ENCODE measurements at places on chromosomes 11 and 22.

DNA sequence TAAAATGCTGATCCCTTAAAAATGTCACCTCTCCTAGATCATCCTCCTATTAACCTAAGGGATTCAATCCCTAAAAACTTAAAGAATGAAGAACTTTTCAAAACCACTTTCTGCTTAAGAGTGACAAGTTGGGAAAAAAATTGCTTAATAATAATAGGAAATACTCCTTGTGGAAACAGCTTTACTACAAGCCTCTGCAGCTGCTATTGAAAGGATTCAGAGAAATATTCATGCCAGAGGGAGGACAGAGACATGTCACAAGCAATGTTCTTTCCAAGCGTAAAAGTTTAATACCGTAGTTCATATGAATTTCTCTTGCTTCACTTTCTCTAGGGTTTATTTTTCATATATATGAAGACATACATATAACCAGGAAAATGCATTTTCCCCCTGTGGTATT lies 98.2 kb downstream of the ARHGAP20 start:
- no peak for DNase-seq

GRCh38 chr11:40921246-40921645 lies 538.2 kb downstream of the LRRC4C start:
- no peak for DNase-seq

DNA sequence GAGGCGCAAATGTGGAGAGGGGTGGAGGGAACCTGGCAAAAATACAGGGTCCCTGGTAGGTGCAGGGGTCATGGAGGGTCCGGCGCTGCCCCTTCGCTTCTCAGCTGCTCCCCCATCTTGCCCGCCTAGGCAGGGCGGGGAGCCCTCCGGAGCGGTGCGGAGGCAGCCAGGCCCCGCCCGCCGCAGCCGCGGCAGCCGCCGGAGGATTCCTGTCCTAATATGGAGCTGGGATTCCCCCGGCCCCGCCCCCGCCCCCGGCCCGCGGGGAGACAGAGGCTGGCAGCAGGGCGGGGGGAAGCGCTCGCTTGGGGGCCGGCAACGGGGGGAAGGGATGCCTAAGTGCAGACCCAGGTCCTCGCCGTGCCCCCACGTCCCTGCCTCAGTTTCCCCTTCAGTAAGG lies 1.0 kb upstream of the NPAS4 start:
- DNase-seq = no peak

DNA sequence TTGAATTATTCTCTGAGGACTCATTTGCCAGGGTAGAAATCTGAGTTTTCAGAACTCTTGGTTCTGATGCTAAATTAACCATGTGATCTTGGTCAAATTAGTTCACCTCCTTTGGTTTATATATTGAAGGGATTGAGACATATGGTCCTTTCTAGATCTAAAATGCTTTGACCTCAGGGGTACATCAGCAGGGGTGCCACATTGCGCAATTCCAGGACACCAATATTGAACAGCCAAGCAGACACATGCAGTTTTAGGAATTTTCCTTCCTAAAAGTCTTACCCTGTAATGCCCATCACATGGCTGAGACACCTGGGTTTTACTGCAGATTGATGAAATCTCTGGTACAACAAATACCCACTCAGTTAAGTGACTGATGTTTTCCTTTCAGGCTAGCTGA lies 254.4 kb upstream of the NCAM1 start:
- no peak for DNase-seq

DNA sequence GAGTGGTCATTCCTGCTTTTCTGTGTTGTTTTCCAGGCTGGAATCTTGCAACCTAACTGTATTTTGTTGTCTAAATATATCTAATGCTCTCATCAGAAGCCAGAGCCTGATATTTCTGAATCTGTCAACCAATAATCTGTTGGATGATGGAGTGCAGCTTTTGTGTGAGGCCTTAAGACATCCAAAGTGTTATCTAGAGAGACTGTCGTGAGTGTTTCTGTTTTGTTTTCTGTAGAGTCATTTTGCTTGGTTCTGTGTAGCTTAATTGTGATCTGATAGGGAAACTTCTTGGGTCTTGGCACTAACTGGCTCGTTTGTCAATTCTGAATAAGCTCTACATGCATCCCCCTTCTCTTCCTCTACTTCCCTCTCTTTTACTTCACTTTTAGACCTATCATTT lies 31.2 kb upstream of the RBMXL2 start:
- no peak for DNase-seq

- DNase-seq = no peak
These were observed 474.1 kb downstream of the MN1 start for GRCh38 chr22:27327497-27327896.

DNA sequence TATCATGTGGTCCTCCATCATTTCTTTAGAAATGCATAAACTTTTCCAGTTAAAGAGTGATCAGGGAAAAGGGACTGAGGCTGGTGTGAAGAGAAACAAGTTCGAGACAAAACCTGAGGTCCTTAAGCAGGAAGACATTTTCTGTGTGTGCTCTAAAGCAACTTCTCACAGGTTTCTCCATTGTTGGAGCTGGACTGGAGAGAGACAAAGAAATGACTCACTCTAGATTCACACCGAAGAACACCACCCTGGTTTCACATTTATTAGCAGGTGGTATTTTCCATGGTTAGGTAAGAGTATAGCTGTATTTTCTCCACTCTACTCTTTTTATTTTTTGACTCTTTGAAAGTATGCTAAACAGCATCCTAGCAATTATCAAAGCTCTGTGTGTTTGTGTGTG lies 736.4 kb downstream of the KCNA4 start:
- DNase-seq = no peak

- no peak for DNase-seq
These were observed 105.5 kb downstream of the MICAL3 start for GRCh38 chr22:17918840-17919239.

DNA sequence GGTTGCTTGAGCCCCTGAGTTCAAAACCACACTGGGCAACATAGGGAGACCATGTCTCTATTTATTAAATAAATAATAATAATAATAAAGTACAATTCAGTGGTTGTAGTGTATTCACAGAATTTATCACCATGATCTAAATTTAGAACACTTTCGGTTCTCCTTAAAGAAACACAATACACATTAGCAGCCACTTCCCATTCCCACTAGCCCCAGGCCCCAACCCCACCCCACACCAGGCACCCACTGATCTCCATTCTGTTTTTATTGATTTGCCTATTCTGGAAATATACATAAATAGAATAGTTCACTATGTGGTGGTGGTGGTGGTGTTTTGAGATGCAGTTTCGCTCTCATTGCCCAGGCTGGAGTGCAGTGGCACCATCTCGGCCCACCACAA lies 45.7 kb downstream of the BCL2L13 start:
- DNase-seq = no peak

GRCh38 chr22:42926104-42926503 lies 69.0 kb upstream of the ARFGAP3 start:
- DNase-seq = no peak

GRCh38 chr11:85709941-85710702 lies 24.1 kb upstream of the CCDC89 start:
- no peak for DNase-seq

DNA sequence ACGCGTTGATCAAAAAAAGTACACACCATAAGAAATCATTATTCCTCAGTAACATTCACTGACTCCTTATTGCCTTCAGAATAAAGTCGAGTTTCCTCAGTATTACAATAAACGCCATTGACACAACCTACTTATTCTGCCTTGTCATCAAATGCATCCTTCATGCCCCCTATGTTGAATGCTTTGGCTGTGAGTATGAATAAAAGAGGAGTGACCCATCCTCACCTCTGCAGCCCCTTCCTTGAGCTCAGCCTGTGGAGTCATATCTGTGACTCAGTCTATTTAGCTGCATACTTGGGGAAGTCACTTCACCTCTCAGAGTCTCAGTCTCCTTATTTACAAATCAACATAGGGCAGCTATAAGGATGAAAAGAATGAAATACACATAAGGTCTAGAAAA lies 65.1 kb downstream of the USP35 start:
- DNase-seq = no peak

DNA sequence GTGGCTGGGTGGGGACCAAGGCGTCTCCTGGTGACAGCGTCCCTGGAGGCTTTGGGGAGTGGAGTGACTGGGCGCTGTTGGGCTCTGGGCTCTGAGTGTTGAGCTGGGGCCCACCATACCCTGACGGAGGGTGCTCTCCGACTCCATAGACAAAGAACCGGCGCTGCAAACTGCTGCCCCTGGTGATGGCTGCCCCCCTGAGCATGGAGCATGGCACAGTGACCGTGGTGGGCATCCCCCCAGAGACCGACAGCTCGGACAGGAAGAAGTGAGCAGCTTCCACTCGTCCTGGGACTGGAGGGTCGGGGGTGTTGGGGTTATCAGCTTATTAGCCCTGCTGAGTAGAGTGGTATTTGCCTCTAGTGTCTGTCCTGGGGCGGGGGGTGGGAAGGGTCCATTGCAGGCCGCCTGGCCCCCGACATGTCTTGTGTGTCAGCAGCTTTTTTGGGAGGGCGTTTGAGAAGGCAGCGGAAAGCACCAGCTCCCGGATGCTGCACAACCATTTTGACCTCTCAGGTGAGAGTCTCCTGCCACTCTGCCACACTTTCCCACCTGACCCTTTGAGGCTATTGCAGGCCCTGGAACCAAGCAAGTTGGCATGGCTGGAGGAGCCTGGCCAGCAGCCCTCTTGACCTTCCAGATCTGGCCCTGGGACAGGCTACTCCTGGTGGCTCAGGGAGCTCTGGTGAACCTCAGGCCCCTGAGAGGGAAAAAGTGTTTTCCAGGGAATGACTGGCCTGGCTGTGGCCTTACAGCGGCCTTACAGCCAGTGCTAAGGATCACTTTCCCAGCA lies 7.6 kb downstream of the CLDN5 start:
- no peak for DNase-seq

DNA sequence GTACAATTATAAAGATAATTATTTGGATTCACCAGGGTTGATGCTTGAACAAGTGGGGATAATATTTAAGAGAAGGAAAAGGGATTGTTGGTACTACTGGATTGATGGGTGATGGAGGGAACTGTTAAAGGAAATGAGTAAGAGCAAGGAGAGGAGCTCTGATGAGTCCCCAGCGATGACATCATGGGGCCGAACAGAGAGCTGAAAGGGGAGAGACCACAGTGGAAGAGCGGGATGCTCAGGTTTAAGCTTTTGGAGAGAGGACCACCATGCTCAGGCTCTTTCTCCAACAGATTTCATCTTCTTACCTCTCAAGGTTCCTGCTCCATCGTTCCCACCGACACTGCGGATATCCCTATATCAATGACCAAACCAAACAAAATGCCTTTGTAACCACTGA lies 568.7 kb downstream of the ETS1 start:
- DNase-seq = no peak

DNA sequence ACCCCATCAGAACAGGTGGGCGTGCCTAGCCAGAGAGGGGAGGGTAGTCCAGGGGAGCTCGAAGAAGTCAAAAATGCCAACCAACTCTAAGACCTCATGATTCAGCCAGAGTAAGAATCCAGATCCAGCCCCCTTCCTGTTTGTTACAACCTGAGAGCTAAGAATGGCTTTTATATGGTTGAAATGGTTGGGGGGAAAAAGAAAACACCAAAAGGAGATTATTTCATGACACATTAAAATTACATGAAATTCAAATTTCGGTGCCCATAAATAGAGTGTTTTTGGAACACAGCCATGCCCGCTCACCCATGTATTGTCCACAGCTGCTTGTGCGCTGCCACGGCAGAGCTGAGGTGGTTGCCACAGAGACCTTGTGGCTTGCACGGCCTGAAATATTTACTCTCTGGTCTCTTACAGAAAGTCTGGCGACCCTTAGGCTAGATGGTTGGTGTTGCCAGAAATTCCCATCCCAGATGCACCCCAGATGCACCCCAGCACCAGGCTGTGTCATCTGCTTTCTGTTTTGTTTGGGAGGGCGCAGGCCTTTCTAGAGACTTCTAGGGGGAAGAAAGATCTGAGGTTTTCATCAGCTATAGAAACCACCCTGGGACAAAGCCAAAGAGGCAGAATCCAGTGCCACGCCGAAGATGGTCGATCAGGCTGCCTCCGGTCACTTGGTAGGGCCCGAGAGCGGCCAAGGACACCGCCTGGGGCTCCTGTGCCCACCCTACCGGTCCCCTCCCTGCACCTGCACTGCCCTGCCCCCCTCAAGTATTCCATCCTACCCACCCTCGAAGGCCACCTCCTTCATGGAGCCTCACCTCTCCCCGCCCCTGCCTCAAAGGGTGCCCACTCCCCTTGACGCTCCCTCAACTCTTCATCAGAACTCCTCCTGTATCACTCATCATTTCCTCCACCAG lies 80.2 kb downstream of the DSCAML1 start:
- DNase-seq = no peak

- DNase-seq = no peak
These were observed 8.5 kb upstream of the FXYD6 start for GRCh38 chr11:117884994-117885393.

DNA sequence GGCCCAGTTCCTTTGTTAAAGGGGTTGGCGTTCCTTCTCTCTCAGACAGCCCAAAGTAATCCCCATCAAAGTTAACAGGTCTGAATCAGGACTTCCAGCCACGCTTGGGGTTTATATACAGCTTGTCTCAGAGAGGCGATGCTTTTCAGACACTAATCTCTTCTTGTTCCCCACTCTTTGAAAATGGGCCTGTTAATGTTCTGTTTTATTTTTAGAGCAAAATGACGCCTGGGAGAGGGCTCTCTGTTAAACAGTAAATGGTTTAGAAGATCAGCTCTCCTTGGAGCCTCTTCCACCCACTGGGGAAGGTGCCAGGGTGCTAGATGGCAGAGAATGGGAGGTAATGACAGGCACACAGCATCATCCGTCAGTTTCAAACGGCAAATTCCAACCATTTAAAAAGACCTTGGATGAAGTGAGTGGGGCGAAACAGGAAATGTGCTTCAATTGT lies 235.9 kb upstream of the NARS2 start:
- no peak for DNase-seq

DNA sequence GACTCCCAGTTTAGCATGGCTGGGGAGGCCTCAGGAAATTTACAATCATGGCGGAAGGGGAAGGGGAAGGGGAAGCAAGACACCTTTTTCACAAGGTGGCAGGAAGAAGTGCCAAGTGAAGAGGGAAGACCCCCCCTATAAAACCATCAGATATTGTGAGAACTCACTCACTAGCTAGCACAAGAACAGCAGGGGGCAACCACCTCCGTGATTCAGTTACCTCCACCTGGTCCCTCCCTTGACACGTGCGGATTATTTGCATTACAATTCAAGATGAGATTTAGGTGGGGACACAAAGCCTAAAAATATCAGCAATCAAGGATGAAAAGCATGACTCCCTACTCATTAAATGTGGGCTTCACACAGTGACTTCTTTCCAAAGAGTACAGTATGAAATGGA lies 155.0 kb upstream of the CCDC90B start:
- DNase-seq = no peak

- no peak for DNase-seq
These were observed 306.0 kb downstream of the BUD13 start for GRCh38 chr11:116466801-116467200.

GRCh38 chr22:22752556-22753477 lies 108.4 kb downstream of the GGTLC2 start:
- no peak for DNase-seq

DNA sequence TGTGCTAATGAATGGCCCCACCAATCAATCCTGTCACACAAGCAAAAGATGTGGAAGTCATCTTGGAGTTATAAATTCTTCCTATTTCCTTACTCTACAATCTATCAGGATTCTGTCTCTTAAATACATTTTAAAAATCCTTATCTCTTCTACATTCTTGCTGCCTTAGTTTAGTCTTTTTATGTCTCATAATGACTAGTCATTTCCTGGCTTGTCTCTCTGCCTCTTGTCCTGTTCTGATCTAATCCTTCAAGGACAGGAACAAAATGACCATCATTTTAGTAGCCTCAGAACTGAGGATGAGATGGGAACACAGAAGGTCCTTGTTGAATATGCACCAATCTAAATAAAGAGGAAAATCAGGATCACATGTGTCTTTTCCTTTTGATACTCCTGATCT lies 56.6 kb upstream of the LIN7C start:
- DNase-seq = no peak

Measured in stimulated activated CD8-positive, alpha-beta memory T cell treated with anti-CD3 and anti-CD28 coated beads, Interleukin-7, amount 100 ng/mL, for 1 hour (primary cell).